ENCODE measurements at places on chromosomes 6 and 20.
A peak's percentile ranks its signal among the peaks of the same experiment; 100 is the strongest.

DNA sequence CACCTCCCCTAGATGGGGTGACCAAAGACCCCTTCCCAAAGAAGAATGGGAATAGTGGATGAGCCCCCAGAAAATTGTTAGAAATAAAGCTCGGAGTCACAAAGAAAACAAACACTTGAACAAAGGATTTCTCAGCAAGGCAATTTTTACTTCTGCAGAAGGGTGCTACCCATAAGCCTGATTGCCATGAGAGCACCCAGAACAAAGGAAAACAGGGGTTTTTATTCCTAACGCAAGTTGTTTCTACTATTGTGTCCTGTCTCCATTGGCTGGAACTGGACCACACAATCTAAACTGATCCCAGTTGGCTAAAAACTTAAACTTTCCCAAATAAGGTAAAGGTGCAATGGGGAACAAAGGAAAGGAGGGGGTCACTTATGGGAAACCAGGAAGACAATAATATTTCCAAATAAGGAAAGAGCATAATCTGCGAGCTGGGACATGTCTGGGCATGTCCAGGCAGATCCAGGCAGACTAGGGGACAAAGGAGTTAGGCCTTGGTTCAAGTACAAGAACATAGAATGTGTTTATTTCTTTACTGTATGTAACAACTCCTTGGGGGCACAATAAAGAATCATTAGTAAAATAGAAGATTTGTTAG lies 20.0 kb downstream of the HLA-B start:
- DNase-seq: no peak

- no peak for DNase-seq
These were observed 88.6 kb upstream of the DUSP22 start for GRCh38 chr6:203661-204060.

GRCh38 chr6:1641343-1641885 lies 31.7 kb downstream of the FOXC1 start:
- no peak for DNase-seq

DNA sequence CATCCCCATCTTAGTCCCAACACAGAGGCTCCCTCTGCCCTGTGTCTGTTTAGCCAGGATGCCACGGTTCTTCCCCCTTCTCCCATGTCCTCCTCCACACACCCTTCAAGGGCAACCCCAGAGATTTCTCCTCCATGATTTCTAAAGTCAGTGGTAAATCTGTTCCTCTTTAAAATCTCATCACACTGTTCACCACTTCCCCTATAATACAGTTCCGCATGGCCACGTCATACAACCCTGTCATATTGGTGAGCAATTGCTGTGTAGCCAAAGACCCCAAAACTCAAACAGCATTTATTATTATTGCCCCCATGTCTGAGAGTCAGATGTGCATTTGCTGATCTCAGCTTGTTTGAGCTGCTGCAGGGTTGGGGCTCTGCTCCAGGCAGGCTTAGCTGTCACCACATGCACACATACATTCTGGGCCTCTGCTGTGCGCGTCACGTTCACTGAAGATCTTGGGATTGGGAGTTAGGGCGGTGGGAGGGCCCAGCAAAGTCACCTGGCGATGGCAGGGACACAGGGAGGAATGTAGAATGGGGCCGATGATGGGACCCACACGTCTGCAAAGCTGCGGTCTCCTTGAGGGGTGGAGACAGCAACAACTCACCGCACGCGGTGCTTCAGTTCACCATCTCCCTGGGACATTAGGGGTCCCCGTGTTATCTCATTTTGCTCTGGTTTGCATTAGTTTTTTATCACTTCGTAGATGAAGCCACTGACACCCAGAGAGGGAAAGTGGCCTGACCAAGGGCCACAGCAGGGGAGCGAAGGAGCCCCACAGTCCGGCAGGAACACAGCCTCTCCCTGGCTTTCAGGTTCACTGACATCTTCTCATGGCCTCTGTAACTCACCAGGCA lies 36.9 kb upstream of the CD93 start:
- no peak for DNase-seq

- no peak for DNase-seq
These were observed 67.1 kb upstream of the DUSP22 start for GRCh38 chr6:225121-225721.

GRCh38 chr6:31007694-31008093 lies 2.6 kb upstream of the MUC22 start:
- no peak for DNase-seq

DNA sequence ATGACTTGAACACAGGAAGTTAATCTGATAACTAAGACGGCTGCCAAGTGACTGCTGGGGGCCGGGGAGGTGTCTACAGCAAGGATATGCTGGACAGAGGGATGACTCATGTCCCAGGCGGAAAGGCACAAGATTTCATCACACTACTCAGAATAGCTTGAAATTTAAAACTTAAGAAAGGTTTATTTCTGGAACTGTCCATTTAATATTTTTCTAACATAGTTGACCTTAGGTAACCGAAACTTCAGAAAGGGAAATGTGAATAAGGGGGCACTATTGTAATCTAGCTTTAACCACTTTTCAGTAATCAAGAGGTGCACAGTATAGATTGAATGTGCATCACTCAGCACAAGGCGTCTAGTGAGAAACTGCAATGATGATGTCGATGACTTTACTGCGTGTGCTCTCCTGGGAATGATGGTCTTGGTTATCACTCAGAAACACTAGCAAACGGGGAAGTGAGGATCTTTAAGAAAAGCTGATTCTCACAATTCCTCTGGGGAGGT lies 171.5 kb downstream of the QKI start:
- DNase-seq: no peak

- peak; percentile 42 for DNase-seq
These were observed 83.0 kb downstream of the TMEM242 start for GRCh38 chr6:157240059-157240959.

- DNase-seq: peak; percentile 19
These were observed 5.4 kb downstream of the CCN5 start for GRCh38 chr20:44720621-44720996.

DNA sequence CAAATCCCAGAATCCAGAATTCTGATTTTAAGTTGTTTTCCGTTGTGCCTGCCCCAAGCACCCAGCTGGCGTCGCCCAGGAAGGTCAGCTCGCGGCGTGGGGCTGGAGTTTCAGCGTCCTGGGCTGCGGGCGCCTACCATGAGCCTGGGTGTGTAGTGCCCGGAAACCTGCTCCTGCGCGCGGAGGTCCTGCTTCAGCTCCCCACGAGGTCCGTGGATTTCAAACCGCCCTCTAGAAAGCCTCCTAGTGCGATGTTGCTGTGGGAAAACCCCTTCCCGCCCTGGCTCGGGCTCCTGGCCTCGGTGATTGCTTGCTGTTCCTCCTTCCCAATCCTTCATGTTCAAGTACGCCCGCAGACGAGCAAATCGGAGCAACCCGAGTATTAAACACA lies 51.3 kb upstream of the NRN1 start:
- DNase-seq: no peak
